ENCODE measurements at places on chromosomes 6 and 20.

- DNase-seq: no peak
Measured at GRCh38 chr6:137417396-137417795, 76.8 kb downstream of the OLIG3 start.

DNA sequence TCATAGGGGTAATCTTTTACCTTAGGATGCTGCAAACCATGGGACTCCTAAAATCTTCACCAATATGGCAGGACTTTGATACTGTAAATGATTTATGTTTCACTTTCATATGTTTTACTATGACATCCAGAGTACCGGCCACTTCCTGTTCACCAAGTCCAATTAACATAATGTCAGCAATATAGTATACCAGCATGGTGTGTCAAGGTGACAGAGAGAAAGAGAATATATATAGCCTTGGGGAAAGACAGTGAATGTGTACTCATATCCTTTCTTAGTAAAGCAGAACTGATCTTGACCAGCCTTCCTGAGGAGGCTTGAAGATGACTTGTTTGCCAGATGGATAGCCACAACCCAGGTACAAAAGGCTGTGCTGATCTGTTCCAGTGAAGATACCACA, 127.9 kb downstream of the NRN1 start:
- no peak for DNase-seq

- no peak for DNase-seq
Measured at GRCh38 chr20:24117383-24117782, 128.8 kb upstream of the GGTLC1 start.

GRCh38 chr6:160362556-160362955, 14.4 kb downstream of the SLC22A3 start:
- no peak for DNase-seq

- no peak for DNase-seq
Measured at GRCh38 chr6:71387179-71387578, 98.6 kb downstream of the OGFRL1 start.

DNA sequence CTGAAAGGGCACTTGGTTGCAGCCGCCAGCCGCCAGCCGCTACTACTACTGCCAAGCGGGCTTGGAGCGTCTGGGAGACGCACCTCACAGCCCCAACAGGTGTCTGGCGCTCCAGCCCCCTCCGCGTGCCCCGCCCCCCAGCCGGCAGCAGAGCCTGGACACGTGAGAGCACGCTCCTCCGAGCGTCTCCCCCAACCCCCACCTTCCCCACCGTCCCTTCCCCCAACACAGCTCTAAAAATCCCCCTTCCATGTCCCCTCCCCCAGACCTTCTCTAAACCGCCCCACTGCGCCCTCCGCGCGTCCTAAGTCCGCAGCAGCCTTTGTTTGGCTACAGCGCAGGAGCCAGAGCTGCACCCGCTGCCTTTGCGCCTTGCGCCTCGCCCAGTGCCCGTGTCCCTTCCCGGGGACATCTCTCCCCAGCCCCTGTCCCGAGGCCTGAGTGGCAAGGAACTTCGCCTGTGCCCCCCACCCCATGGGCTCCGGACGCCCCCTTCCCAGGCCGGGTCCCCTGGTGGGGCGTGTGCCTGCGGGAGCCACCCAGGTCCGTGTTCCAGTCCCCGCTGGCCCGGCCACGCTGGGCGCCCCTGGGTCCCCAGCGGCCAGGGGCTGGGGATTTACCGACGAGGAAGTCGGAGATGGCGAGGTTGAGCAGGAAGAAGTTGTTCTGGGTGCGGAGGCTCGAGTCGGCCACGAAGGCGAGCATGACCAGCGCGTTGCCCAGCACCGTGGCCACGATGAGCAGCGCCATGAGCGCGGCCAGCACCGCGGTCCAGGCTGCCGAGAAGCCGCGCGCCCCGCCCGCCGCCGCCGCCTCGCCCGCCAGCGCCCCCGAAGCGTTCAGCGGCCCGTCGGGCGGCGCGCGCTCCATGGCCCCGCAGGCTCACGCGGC, 732 bp downstream of the HRH3 start:
- peak; percentile 85 for DNase-seq

- DNase-seq: no peak
Measured at GRCh38 chr6:3022765-3023662, 23.3 kb downstream of the NQO2 start.

- DNase-seq: no peak
Measured at GRCh38 chr20:23296841-23297701, 53.5 kb upstream of the NXT1 start.

- DNase-seq: no peak
Measured at GRCh38 chr6:53369051-53369450, 20.3 kb upstream of the ELOVL5 start.

DNA sequence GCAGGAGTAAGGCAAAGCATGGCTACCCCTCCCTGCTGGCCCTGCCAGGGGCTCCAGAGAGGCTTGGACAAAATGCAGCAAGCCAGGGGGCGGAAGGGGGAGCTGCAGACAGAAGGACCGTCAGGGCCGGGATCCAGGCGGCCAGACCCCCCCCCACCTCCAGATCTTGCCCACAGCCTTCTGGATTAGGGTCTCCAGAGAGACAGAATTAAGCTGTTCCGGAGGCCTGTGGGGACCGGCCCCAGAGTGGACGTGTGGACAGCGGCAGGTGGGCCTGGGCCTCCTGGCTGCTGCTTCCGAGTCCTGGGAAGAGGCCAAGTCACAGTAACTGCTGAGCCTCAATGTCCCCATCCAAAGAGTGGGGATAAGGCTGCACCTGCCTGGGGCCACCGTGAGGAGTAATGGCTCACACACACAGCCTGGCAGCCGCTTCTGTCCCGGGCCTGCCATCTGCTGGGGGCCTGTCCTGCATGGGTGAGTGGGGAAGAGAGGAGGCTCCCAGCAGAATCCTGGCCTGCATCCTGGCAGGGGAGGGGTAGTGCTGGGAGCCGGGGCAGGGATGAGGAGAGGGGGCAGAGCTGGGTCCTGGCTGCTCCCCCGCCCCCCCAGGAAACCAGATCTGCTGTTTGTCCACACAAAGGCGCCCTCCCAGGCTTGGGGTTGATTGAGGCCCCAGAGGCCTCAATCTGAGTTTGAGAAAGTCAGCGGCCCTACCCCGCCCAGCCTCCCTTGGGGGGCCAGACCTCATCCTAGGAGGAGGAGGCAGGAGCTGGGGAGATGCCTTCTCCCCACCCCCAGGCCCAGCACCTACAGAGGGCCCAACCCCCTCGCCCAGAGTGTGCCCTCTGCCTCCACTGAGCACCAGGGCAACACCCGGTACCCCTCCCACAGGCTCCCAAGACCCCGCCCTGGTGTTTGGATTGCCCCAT, 3.9 kb downstream of the LAMA5 start:
- DNase-seq: no peak

DNA sequence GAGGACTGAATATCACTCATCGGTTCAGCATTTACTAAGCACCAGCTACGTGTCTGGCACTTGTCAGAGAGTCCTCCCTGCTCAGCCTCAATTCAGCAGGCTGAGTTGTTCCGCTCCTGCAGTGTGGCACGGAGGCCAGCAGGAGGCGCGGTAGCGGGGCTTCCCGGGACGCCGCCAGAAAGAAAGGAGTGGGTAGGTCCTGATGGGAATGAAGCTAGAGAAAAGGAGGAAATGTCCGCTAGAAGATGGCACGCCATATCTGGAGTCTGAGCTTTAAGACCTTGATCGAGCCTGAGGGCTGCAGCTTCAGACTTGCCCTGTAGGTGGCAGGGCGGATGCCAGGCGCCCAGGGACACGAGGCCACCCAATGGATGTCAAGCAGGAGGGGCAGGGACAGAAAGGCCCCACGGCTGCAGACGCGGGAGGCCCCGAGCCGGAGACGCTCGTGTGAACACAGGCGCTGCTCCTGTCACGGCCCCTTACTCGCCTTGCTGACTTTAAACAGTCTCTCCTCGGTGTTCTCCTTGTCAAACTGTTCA, 18.7 kb downstream of the SERPINB6 start:
- peak; percentile 36 for DNase-seq

DNA sequence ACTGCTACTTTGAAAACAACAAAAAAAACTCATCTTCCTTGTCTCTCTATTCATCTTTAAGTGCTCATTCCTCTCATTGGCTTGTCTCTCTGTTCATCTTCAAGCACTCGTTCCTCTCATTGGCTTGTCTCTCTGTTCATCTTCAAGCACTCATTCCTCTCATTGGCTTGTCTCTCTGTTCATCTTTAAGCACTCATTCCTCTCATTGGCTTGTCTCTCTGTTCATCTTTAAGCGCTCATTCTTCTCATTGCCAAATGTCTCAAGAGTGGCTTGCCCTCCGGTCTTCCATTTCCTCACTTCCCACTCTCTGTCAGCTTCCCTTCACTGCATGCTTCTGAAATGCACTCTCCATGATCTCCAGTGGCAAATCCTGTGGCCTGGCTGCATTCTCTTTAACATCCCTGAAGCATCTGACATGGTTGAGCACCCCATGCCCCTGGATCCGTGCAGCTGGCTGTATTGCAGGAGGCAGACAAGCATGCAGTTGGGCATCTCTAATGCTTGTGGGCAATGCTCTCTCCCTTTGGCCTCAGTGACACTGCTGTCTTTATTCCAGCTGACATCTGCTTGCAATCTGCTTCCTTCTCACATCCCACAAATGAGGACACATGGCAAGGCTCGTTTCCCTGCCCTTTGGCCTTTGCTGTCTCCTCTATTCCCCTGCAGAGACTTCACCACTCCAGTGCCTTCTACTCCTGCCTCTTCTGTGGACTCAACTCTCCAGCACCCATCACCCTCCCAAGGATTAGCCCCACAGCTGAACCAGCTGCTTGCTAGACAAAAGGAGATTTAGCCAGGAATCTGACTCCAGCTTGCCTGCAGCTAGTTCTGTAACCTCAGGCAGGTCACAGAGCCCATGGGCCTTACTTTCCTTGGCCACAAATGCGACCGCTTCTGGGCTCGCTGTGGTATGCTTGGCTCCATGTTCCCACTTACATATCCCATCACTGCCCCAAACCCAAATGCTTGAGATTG, 143.2 kb upstream of the SNX9 start:
- DNase-seq: no peak

DNA sequence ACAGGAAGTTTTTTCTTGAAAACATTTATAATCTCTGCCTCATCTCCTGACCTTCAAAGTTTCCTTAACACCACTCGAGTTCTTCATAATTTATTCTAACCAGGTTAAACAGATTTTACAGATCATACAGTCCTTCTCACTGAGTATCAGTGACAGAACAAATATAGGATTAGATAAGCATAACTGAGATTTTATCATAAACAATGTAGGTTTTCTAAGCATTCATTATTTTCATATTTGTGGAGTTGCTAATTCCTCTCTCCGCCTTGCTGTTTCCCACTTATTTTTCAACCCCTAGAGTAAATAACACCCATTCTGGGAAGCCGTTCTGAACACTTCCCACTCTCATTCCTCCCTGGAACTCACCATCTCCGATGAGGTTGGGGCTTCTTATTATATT, 229.9 kb downstream of the HACE1 start:
- DNase-seq: no peak

- no peak for DNase-seq
Measured at GRCh38 chr6:45681860-45682511, 304.3 kb upstream of the SUPT3H start.

DNA sequence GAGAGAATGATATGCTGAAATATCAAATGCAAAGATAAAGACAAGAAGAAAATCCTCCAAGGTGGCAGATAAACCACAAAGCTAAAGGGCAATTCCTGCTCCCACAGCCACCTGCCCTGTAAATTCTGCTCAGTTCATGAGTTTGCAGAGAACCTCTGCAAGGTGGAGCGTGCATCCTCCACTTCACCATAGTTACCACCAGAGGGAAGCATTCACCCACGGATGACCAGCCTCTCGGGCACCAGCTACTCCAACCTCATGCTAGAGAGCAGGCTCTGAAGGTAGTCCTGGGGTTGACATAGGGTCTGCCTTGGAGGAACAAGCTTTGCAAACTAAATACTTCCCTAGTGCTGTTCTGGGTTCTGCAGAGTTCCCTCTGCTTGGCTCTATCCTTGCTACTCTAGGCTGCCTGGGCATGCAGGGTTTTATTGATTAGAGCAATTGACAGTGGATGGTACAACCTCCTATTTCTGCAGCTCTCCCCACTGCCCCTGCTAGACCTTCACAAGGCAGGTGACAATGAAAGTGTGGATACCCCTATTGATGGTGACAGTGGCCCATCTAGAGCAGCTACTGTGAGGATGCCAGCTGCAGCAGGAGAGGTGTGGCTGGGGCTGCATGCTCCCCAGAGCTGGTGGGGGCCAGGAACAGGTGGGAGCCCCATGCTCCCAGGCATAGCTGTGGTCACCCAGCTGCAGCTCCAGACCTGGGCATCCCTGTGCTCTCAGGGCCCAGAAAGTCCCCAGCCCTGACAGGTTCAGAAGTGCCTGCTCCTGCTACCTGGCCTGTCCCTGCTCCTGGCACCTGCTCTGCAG, 51.1 kb downstream of the GGTLC1 start:
- peak; percentile 24 for DNase-seq

GRCh38 chr6:81752921-81753710, 635 bp upstream of the TENT5A start:
- DNase-seq: no peak

DNA sequence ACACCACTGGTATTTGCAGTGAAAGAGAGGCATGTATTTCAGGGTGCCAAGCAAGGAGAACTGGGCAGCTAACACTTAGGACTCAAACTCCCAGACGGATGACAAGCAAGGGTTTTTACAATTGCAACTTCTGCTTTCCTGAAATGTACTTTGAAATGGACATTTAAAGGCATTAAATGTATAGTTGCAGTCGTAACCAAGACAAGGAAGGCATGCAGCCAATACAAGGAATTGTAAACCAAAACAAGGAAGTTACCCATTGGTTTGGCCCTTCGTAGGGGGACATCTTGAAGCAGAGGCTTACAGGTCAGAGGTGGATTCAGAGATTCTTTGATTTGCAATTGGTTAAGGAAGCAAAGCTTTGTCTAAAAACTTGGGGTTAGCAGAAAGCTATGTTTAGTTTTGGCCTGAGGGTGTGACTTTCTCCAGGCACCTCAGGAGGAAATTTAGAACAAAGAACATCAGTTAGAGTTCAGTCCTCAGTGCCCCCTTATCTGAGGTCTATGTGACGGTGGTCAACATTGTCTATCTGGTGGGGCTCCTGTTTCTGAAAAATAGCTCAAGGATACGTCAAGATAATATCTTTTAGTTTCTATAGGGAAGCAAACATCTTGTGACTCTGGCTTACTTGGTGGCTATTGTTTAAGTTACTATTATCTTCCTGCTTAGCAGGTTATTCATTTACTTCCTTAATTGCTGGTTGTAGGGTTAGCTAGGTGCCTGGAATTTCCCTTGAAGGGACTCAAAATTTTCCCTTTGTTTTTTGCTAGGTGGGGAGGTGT, 266.0 kb downstream of the CD83 start:
- DNase-seq: no peak

GRCh38 chr6:38170666-38171355, 351.3 kb downstream of the ZFAND3 start:
- no peak for DNase-seq

GRCh38 chr6:62480544-62480943, 194.5 kb upstream of the KHDRBS2 start:
- no peak for DNase-seq

DNA sequence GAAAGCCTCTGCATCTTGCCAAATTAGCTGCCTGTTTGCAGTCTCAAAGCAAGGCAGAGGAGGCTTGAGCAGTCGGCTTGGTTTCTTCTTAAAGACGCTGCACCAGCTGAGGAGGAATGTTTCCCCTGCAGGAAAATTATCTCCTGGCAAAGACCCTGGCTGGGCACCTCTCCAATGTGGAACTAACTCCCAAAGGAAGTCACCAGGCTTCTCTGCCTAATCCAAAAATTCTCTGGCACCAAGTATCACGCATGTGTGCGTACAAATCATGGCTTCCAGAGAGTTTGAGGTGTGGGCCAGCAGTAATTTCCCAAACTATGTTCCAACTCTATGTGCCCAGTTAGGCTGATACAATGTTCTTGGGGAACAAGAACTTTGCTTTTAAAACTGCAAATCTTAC, 176.2 kb downstream of the KIF16B start:
- DNase-seq: no peak

- no peak for DNase-seq
Measured at GRCh38 chr6:54327631-54328030, 19.4 kb downstream of the TINAG start.

GRCh38 chr20:841568-842546, 8.3 kb downstream of the FAM110A start:
- DNase-seq: no peak

All from NCI-H1105 (cell line).